Stimulated activated CD4-positive, alpha-beta T cell treated with anti-CD3 and anti-CD28 coated beads, Interleukin-1b, Interleukin-23, amount 100 ng/mL, for 48 hours (primary cell): ENCODE measurements at places on chromosomes 5 and 9.

DNA sequence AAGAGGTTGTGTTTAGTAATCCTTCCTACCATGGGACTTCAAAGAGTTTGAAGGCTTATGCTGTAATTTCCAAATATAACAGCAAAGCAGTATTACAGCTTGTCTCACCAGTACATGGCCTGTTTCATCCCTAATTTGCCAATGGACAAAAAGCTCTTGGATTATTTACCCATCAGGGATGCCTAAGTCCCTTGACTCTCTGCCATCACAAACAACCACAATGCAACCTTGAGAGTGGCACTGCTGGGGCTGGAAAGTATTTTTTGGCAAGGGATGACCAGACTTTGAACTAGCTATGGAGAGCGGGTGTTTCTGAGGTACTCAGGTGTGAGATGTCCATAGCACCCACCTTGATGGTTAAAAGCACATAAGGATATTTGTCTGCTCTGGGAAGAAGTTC is 9.1 kb downstream of the MAMDC2 start:
- no peak for DNase-seq

GRCh38 chr9:20805766-20806165 is 121.7 kb downstream of the FOCAD start:
- no peak for DNase-seq

DNA sequence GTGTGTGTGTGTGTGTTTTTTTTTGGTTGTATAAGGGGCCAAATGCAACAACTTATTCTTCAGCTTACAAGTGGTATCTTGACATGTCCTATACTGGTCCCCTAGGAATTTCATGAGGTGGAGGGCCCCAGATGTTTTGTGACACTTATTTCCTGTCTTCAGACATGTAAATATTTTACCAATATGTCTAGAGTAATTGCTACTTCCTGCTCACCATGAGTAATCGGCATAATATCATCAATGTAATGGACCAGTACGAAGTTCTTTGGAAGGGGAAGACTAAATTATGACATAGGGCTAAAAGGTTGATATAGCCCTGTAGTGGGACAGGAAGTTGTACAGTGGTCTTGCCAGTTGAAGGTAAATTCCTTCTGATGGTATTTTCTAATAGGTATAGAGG is 3.7 kb upstream of the OTULIN start:
- no peak for DNase-seq

DNA sequence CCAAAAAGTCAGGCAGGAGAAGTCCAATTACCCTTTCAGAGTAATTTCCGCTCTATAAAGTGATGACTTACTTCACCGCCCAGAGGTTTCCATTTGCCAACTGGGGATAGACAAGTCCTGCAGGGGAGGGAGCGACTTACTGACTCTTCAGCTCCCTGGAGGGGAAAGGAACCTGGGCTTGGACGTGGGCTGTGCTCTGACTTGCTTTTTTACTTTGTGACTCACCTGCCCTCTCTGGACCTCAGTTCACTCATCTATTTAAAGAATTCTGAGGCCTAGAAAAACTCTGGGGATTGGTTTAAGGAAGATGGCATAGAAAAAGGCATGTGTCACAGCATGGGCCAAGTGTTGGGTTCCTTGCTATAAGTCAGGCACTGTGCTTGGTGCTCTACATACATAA is 180.4 kb upstream of the TRIM32 start:
- no peak for DNase-seq

DNA sequence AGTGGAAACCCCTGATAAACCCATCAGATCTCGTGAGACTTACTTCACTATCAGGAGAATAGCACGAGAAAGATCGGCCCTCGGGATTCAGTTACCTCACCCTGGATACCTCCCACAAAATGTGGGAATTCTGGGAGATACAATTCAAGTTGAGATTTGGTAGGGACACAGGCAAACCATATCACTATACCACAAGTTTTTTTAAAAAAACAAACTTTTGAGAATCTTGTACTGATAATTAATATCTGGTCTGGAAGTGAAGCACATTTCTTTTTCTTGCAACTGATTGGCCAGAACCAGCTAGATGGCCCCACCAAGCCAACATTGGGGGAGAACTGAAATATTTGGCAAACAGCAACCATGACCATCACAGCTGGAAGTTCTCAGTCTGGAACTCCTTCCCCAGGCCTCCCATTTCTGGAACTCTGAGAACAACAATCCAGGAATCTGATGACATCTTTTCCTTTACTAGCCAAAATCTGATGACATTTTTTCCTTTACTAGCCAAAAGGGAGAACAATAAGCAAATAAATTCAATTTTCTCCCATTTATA is 51.8 kb upstream of the CDKN2B start:
- no peak for DNase-seq

GRCh38 chr9:112125951-112126388 is 49.1 kb downstream of the SUSD1 start:
- no peak for DNase-seq

GRCh38 chr5:54384356-54384933 is 71.1 kb upstream of the HSPB3 start:
- no peak for DNase-seq

- no peak for DNase-seq
Measured at GRCh38 chr5:166166071-166166470, 2125.4 kb upstream of the WWC1 start.

- no peak for DNase-seq
Measured at GRCh38 chr5:54329731-54330709, 19.6 kb upstream of the ARL15 start.

- no peak for DNase-seq
Measured at GRCh38 chr5:91266184-91266705, 116.9 kb downstream of the ARRDC3 start.

DNA sequence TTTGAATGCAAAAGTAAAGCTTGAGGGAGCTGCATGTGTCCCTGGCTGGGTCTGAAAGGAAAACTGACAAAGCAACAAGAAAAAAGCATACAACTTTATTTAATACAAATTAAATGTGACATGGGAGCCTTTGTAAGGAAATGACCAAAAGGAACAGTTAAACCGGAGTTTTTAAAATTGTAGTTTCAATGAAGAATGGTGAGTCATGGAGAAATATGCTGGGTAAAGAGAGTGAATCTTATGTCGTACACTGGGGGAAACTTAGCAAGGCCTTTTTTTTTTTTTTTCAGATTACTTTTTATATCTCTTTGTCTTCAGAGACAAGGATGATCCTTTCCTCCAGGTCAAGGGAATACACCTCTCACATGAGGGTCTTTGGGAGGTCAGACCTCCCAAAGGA is 50.1 kb upstream of the FBXL17 start:
- no peak for DNase-seq

DNA sequence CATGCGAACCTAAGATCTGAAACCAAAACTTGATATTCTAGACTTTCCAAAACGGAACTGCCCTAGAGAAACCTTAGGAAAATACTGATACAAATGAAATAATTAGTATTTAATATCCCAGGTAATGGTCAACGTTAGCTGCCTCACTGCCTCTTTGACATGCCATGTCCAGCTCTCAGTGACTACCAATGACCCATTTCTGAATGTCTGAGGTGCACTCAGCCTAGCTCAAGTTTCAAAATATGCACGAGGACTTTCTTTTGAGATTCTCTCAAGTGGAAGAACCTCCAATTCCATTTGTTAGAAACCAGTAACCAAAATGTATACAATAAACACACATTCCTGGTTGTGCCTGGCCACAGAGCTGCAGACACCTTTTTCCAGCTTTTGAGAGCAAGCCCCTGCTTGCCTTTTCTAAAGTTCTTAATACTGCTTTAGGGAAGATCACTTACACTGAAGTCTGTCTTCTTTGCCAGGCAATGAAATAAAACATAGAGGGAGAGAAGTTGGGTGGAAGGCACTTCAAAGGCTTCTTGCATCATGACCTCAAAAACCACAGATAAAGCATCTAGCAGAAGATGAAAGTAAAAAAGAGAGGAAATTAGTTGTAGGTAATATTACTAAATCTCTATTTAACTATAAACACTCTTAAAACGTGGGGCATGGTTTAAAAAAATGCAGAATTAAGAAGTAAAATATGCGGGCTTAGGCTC is 87.9 kb downstream of the MRPS27 start:
- no peak for DNase-seq

DNA sequence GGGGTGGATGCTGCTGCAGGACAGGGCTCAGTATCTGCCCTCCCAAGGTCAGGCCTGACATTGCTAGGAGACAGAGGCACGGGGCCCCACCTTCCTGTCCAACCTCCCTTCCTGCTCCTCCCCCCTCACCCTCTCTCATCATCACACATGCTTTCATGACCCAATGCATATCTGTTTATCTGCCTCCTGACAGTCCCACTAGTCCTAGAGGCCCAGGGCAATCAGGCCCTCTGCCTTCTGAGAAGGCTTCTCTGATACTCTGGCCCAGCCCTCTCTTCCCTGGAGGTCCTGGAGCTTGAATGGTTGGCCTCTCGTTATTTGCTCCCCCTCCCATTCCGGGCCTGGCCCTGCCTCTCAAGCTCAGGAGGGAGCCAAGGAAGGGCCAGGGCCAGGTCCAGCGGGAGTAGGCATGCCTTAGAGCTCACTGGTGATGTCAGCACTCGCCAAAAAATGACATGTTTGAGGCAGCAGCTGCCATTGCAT is 90.6 kb upstream of the SAP30L start:
- DNase-seq, result no peak

DNA sequence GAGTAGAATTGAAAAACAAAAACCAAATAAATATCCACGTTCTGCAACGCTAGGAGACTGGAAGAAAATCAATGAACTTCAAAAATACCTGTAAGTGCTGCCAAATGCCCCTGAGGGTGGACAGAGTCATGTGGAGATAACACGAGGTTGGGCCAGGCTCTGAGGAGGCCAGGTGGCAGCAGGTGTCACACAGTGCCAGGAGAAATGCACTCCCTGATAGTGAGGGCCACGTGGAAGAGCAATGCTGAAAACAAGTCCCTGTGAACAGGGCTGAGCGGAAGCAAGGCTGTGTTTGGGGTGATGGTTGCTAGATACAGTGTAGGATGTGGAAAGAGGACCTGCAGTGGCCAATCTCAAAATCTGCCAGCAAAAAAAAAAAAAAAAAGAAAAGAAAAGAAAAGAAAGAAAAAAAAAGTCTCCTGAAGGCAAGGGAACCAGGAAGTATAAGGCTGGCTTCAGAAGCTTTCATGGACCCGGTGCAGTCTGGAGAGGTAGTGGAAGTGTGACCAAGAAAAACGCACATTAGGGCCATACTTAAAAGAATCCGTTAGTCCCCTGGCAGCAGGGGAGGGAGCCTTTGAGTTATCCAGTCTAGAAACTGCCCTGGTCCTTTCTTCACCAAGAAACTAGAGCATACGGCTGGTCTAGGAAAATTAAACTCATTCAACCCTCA is 16.8 kb downstream of the C1QTNF3 start:
- DNase-seq, result no peak

GRCh38 chr5:74310997-74311930 is 329.3 kb downstream of the ENC1 start:
- no peak for DNase-seq

- no peak for DNase-seq
Measured at GRCh38 chr5:2762744-2763532, 11.5 kb upstream of the IRX2 start.

GRCh38 chr5:142529626-142530278 is 156.1 kb downstream of the FGF1 start:
- DNase-seq, result no peak

GRCh38 chr9:8143677-8144076 is 344.1 kb upstream of the DMAC1 start:
- DNase-seq, result no peak
